ENCODE measurements at places on chromosomes 16 and 17.

DNA sequence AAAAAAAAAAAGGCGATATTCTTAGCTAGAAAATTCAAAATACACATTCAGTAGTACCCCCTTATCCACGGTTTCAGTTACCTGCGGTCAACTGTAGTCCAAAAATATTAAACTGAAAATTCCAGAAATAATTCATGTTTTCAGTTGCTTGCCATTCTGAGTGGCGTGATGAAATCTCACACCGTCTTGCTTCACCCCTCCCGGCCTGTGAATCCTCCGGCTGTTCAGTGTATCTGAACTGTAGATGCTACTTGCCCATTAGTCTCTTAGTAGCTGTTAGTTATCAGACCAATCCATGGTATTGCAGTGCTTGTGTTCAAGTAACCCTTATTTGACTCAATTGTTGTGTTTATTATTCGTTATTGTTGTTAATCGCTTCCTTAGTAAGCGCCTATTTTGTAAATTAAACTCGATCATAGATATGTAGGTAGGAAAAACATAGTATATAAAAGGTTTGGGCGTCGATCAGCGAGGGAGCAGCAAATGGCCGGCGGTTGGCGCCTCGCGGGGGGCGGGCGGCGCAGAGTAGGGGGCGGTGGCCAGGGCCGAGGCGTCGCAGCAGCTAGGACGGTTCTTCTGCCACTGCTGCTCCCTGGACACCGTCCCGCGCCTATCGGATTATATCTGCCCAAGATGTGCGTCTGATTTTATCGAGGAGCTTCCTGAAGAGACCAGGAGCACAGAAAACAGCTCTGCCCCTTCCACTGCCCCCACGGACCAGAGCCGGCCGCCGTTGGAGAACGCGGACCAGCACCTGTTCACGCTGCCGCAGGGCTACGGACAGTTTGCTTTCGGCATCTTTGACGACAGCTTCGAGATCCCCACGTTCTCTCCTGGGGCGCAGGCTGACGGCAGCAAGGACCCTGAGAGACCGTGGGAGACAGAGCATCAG is 39.8 kb upstream of the AKAP1 start:
- DNase-seq = no peak

DNA sequence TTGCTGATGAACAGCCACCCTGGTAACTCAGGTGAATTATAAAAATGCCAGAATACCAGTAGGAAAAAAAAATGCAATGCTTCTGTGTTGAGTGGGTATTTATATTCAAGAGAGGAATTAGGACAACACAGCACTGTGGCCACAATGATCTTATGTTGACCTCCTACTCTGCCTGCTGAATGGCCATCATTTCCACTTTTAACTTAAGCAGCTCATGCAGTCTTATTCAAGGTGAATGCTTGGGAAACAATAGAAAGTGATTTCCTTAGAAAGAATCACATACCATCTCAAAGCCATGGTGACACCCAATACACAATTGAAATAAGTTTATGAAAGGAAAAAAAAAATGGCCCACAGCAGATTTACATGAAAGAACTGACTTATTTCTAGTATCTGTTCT is 224.0 kb downstream of the CDH8 start:
- no peak for DNase-seq

DNA sequence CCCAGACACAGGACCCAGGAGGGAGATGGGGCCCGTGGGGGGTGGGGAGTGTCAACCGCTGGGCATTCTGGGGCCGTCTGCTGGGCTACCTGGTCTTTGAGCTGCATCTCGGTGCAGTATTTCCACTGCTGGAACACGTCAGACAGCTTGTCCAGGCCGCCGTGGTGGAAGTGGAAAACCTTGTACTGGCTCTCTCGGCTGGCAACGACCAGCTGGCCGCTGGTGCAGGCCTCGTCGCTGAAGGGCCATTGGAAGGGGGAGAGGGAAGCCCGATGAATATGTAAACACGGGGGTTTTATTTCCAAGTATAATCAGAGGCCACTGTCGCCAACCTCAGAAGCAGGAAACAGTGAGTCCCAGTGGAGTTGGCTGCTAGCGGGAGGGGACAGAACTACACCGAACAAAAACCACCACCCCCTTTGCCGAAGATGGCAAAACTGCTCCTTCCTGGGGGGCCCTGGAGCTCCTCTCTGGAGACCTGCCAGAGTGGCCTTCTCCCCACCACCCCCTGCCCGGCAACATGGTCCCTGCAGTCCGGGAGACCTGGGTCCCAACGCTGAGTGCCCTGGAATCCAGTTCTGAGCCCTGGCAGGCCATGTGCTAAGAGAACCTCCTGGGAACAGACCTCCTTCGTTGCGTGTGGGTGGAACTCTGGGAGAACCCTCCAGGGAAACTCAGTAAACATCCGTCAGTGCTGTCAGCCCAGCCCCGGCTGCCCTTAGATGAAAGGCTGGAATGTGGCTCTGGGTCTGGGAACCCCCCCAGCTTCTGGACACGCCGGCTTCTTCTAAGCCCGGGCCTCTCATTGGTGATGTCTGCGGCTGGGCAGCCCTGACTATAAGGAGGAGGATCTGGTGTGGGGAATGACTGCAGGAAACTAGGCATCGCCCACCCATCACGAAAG is 84.1 kb downstream of the TBC1D16 start:
- DNase-seq = peak; percentile 51

DNA sequence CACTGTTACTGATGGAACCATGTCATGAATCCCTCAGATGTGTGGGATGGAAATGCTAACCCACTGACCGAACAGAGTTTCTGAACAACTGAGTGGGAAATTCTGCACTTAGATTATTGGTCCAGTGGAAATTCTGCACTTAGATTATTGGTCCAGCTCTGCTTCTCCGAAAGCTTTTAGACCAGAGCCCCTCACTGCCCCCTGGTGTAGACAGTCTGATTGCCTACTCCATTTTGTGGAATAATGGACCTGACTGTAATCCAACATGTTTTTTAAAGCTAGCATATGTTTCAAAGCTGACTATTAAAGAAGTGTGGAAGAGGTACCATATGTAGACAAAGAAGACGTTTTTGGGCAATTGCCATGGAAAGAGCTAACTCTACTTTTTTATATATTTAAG is 50.3 kb upstream of the TBX2 start:
- DNase-seq = no peak

- DNase-seq = no peak
Observed at GRCh38 chr16:79628501-79628975, 28.0 kb upstream of the MAF start.

- DNase-seq = no peak
Observed at GRCh38 chr17:82924214-82924613, 84.4 kb upstream of the ZNF750 start.

GRCh38 chr16:4283441-4283840 is 10.6 kb upstream of the TFAP4 start:
- DNase-seq = no peak

DNA sequence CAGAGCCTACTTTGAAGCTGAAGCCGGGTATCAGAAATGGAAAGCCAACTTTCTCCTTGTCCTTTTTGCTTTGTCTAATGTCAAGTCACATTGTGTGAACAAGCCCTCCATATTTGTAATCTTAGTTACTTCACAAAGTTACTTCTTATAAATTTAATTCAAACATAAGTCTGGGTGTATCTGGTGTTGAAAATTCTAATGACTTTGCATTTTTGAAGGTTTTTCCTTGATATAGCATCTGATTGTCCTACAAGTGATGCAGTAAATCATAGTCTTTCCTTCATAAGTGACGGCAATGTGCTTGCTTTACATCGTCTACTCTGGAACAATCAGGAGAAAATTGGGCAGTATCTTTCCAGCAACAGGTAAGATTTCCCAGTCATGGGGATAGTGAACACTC is 36.9 kb downstream of the OMG start:
- no peak for DNase-seq

DNA sequence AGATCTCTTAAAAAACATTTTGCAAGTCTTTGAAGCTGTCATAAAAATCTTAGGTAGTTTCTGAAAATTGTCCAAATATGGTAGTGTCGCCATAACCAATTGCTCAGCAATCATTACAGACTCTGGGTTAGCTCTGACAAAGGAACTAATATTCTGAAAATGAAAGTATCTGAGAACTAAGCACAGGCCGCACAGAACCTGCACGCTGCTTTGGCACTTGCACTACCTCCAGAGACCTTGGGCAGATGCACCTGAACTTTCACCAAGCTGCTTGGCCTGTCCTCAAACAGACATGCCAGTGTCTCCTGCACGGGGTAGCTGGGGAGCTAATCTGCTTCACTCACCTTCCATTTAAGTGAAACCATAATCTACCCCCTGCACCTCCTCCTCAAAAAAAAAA is 317.0 kb downstream of the MAF start:
- DNase-seq = no peak

DNA sequence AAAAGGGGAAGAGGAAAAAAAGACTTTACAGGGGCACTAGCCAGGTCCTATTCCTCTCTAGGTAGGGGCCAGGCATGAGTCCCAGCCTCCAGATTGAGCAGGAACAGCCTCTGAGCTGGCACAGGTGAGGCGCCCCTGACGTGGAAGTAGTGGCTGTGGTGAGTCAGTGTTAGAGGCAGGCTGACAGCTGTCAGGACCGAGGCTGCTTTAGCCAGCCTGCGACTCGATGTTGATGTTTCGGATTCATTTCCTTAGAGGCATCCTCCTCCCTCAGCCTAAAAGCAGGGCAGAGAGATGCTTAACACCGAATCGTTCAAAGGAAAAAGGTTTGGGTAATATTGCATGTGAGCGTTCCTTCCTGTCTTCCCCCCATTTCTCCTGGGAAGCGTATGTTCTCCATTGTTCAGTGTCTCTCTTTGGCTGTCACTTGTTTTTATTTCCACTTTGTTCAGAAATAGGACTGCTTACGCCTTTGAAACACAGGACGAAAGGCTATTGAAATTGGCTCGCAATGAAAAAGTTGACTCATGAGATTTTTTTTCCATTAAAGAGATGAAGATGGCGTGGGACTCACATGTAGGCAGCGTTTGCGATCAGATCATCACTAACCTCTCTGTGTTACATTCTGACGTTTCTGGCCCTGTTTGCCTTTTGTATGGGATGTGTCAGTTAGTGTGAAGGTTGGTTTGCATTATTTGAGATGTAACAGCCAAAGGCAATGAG is 1.3 kb downstream of the KIAA0513 start:
- DNase-seq = no peak

- DNase-seq = peak; percentile 59
Observed at GRCh38 chr17:44170499-44171201, at the start of gene ASB16. Gene ASB16, plus strand, starts transcription at chr17:44170704. Its CDS starts 86 bp downstream, at chr17:44170790.

GRCh38 chr16:77359065-77359502 is 75.8 kb downstream of the ADAMTS18 start:
- no peak for DNase-seq

Data from heart right ventricle (tissue), 16 donors.